HEK293T (cell line): ENCODE measurements at places on chromosomes 7 and 10.

DNA sequence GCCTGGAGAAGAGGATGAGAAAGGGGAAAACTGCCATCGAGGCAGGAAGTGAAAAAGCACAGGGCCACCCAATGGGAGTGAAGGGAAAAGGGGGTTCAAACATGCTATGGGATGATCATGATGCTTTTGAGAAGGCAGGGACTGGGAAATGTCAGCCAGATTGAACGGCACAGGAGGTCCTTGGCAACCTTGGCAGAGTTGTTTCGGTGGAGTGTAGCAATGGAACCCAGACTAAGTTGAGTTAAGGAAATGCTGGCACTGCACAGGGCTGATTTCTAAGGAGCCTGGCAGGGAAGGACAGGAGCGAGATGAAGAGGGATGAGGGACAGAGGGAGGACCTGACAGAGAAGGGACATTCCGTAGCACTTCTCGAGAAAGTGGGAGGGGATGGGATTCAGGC is 101.4 kb downstream of the PIP4K2A start:
- DNase-seq = no peak

- no peak for DNase-seq
These were observed 23.8 kb upstream of the AHR start for GRCh38 chr7:17274551-17275245.

- no peak for DNase-seq
These were observed 75.1 kb upstream of the SP4 start for GRCh38 chr7:21352540-21353387.

DNA sequence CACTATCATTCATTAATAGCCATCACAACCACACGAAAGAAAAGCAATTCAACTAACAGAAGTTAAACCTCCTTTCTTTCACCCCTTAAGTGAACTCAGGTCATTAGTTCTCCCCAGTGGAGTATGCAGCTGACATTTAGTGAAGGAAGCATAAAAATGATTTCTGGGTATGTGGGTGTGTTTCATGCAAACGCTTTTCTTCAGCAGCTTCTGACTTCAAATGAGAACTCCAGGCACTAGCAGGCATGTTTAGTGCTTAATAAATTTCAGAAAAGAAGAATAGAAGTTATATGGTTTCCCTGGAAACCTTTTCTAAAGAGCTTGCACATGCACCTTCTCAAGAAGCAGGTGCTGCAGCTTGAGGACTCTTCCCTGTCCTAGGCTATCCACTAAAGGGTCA is 62.5 kb downstream of the PIK3CG start:
- DNase-seq = no peak

DNA sequence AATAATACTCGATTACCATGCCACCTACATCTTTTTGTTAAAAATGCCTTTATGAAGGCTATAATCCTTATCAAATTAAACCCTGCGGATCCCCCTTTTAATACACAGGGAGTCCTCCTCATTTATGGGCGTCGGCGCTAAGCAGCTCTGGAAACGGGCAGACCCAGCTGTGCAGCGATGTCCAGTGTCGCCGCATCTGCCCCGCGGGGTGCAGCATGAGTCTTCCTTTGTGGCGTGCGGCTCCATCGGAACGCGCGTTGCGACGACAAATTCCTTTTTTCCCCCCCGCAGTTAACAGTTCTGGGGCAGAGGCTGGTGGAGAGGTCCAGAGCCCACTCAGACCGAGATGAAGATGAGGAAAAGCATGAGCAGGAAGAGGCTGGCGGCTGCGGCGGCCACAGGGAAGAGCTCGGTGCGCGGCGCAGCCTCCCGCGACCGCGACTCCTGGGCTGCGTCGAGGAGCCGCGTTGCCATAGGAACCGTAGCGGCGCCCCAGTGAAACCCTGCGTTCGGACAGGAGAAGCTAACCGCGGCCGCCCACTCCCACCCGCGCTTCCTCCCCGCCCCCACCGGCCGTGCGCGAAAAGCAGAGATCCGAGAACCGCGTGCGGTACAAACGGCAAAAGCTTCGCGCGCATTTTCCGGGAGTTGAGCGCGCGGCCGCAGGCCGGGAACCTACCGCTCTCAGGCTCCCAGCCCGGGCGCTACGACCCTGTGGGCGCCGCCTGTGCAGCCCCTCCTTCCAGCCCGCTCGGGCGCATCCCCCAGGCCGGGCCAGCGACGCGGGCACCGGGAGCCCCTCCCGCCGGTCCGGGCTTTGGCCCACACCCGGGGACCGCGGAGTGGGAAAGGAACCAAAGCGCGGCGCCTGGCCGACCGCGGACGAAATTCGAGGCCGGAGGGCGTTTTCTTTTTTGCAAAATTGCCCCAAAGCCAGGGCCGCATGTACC is 130.6 kb downstream of the SPAG6 start:
- DNase-seq = no peak

DNA sequence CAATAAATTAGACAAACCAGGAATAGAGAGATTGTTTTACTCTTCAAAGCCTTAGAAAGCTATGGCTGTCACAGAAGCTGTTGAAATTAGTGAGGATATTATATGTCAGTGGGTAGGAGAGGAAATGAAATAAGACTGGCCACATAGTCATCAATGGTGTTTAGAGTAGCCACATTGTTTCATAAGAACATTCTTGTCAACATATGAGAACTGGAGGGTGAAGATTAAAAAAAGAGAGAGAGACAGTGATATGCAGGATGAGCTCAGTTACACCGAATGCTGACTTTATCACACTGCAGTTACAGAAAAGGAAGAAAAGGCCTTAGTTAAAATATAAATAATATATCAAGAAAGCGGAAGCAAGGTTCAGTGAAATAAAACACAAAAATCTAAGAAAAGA is 412.0 kb downstream of the CNTNAP2 start:
- DNase-seq = no peak

DNA sequence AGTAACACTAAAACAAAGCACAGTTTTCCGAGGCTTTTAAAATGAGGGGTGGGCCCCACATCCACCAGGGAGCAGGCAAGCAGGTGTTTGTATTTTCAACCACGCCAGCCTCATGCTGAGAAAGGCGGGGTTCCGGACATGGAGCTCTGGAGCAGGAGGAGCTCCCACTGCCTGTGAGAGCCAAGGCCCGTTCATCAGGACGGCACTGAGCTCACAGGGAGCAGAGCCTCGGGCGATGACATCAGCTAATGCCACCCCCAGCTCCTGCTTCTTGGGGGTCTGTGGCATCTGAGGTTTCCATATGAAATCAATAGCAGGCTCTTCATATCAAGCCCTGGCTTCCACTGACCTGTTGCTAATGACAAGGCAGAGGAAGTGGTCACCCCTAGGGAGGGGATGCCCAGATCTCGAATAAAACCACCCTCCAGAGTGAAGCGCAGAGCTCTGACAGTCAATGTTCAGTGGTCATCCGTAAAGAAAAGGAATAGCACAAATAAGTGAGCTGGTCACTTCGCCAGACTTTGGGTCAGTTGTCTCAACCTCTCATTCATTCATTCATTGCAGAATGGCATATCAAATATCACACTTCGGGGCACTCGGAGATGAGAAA is 89.1 kb downstream of the TNS3 start:
- no peak for DNase-seq

- no peak for DNase-seq
These were observed 173.1 kb downstream of the INHBA start for GRCh38 chr7:41529831-41530230.

GRCh38 chr7:76236224-76236623 is 34.5 kb downstream of the SRRM3 start:
- no peak for DNase-seq

GRCh38 chr10:127757033-127757432 is 20.0 kb downstream of the FOXI2 start:
- no peak for DNase-seq

DNA sequence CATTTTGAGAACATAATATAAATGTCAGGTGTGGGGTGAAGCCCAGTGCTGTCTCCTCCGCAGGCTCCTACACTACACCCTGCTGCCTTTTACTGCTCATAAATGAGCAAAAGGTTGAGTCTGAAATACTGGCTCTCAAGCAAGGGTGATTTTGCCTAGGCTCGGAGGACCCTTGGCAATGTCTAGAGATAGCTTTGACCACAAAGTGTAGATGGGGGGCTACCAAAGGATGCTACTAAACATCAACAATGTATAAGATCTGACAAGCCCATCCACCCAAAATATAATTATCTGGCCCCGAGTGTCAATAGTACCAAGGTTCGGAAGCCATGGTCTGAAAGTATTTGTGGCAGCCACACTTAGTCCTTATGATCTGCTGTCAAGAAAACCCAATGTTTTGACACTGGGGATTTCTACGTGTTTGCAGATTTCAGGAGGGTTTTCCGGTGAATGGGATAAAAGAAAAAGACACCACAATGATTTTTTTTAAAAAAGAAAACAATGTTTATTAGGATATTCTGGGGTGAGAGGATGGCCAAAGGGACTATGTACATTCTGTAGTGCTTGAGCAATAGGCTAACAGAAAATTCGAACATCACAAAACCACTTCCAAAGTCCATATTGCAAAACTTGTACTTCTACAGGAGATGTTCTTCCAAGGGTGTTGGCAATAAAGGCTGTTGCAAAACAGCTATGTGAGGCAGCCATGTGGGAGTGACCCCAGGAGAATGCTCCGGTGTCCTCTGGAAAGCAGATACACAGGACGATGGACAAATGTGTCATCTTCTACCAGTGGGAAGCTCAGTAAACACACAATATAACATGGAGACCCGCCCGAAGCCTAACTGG is 216.3 kb downstream of the GFRA1 start:
- DNase-seq = no peak

- no peak for DNase-seq
These were observed 13.2 kb upstream of the ZNF862 start for GRCh38 chr7:149824748-149825566.

DNA sequence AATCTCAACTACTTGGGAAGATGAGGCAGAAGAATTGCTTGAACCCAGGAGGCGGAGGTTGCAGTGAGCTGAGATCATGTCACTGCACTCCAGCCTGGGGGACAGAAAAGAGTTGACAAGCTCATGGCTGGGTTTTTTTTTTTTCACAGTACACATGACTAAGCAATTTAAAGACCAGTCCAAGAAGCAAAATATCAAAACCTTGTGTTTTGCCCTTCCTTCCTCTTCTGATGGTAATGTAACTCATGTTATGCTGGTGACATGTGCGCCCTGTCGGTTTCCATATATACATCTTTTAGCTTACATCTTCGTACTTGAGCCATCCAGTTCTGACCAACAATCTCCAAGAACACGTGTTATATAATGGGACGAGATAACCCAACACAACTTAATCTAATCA is 237.7 kb upstream of the PLXDC2 start:
- DNase-seq = no peak

DNA sequence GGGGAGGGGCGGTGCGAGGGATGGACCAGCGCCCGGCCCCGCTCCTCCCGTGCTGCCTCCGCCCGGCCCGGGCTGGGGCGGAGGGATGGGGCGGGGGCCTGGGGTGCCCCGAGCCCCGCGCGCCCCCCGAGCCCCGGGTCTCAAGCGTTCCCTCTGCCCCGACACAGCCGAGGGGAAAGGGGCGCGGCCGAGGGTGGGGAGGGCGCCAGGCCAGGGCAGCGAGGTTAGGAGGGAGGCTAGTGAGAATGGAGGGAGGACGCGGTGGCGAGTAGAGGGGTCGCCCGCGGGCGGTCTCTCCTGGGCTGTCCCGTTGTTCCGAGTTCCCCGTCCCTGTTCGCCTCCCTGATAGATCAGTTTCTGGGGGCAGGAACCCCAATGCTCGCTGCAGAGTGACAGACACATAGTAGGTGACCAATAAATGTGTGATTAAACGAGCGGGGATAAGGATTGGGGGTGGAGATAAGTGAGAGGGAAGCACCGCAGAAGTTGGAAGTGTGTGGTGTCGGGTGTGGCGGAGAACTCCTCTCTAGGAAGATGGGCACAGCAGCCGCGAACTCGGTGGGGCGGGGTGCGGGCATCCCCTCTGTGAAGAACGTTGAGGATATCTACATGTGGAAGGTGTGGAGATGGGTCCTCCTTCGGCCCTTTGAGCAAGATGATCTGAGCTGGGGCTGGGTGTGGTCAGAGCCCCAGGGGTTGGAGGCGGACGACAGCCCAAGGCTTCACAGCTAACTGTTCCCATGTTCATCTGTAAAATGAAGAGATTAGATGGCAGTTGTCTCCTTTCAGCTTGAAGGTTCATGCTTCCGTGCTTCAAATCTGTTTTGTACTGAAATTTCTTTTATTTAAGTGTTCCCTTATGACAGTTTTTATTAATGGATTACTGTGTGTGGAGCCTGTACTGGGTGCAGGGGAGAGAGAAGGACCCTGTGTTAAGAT is 580 bp downstream of the ZNF775 start:
- DNase-seq = peak; percentile 57

GRCh38 chr7:2484868-2485267 is 8.7 kb upstream of the GRIFIN start:
- no peak for DNase-seq

- DNase-seq = no peak
These were observed 62.6 kb downstream of the CCNY start for GRCh38 chr10:35398908-35399307.

GRCh38 chr7:81206217-81206616 is 287.4 kb upstream of the SEMA3C start:
- no peak for DNase-seq
